AG04450 (cell line): ENCODE measurements at places on chromosomes 16 and 17. TPM values are rescaled to one million over a fixed set of nuclear protein-coding genes. Genes with fewer than 3 reads are reported as not detected.

Gene DPEP3
- polyA plus RNA-seq: not detected in 2 replicates

Gene EPX
- not detected in 2 replicates for polyA plus RNA-seq

Gene KIF18B
- polyA plus RNA-seq: 2.4 and 2.6 TPM in 2 replicates

Gene SLC25A11
- 44.7 and 50.0 TPM in 2 replicates for polyA plus RNA-seq

Gene SLC16A3
- 61.7 and 80.3 TPM in 2 replicates for polyA plus RNA-seq

Gene CNGB1
- not detected in 2 replicates for polyA plus RNA-seq

Gene TLCD2
- 3.0 and 3.1 TPM in 2 replicates for polyA plus RNA-seq

Gene TNS4
- 0.07 and 0.10 TPM in 2 replicates for polyA plus RNA-seq

Gene PDE6G
- polyA plus RNA-seq: 0.51 and 1.0 TPM in 2 replicates

Gene RASL10B
- 3.3 and 4.3 TPM in 2 replicates for polyA plus RNA-seq

Gene AOC3
- 0.10 and 0.12 TPM in 2 replicates for polyA plus RNA-seq

Gene YWHAE
- polyA plus RNA-seq: 884 and 1,187 TPM in 2 replicates

Gene AHSP
- polyA plus RNA-seq: not detected in 2 replicates

Gene HSD11B2
- polyA plus RNA-seq: 0.07 TPM in 1 of 2 replicates, not detected in the other

DNA sequence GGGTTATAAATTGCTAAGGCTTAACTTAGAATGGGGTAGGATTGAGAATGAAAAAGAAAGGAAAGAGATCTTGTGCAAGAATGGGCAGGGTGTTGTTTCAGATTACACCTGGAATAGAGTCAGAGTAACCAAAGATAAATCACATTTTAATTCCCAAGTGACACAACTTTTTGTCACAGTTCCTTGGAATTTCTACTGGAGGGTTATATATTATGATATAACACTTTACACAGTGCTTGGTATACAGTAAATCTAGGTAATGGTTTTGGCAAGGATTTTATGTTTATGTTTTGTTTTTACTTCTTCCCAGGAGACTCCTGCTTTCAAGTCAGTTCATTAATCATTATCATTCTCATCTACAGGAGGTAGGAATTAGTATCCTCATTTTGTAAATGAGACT, 115.7 kb upstream of the KCNJ16 start:
- no peak for DNase-seq

GRCh38 chr17:50693036-50693682, 14.6 kb downstream of the ANKRD40 start:
- DNase-seq: no peak

DNA sequence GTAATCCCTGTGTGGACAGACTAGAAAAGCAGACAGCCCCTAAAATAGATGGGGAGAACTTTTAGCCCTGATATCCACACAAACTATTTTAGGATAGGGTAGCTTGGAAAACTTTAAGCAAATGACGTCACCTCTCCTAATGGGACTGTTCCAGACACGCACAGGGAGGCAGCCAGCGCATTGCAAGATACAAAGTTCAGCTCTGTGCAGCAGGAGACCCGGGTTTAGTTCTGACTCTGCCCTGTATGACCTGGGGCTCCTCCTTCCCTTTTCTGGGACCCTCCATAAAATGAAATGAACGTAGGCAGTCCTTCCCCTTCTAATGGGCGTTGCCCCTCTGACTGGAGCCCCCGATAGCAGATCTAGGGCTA, 6.3 kb downstream of the ZNF689 start:
- no peak for DNase-seq

DNA sequence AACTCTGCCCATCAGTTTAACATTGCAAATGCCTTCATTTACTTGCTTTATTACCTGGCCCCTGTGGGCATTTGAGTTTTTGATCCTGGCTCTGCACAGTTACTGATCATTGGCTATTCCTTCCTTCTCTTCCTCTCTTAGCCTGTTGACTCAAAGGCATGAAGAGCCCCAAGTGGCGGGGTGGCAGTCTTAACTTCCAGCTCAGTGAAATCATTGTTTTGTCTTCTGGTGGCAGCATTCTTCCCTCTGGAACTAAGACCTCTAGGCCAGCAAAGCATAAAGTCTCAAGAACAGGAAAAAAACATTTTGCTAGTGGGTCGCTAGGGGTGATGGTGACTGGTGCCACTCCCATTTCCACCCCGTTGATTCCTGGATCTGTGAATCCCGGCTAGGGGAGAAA, 52.3 kb upstream of the MRTFB start:
- DNase-seq: no peak

- DNase-seq: no peak
Observed at GRCh38 chr17:151886-152859, 14.8 kb downstream of the SCGB1C2 start.

DNA sequence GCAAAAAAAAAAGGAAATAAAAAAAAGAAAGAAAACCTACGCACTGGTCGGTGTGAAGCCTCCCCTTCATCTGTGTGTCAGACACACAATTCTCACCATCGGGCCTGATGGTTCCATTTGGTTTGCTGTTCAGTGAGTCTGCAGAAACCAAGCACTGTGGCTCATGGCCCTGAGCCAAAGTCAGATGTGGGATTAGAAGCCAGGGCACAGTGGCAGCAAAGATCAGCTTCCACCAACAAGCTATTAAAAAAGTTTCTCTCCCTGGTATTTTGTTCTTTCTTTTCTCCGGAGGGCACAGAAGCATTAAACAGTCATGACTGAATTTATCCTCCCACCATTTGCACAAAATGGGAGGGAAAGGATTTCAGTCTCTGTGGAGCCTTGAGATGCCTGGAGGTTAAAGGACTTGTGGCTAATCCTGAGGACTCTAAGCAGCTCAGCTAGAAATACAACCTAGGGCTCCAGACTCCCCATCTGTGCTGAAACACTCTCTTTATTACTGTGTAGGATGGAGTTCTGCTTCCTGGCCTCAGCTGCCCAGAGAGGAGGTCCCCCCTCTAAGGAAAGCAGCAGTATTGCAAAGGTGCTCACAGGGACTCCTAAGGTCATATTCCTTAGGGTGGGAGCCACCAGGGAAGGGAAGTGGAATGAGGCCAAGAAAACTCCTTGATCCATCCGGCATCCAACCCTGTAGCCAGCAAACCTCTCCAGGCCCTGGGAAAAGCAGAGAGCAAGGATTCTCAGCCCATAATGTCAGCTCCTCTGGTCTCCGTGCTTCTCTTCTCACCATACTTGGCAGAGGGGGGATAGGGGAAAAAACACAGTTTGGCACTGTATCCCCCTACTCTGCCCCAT, 28.2 kb downstream of the SLC39A11 start:
- DNase-seq: no peak

- peak; percentile 41 for DNase-seq
Observed at GRCh38 chr17:69525920-69526841, 111.7 kb downstream of the MAP2K6 start.

DNA sequence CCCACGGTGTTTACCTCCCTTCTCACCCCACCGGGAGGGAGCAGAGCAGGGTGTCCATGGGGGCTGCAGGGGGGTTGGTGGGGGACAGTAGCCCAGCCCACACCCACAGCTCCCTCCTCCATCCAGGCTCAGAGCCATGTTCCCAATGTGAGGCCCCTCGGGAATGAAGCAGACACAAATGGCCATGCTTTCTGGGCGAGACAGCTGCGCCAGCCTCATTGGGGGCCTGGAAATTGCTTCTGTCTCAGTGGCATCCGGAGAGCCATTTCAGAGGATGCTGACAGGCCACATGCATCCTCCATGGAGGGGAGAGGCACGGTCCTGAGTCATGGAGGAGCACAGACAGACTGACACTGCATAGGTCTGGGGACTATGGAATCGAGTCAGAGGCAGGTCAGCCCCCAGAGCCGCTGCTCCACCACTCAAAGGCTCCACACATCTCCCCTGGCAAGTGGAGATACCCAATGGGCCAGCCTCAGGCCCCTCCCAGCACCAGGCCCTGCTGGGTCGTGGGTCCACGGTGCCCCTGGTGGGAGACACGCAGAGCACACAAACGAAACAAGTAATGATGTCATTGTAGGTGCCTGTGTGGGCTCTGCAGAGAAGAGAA, 59.6 kb upstream of the ENPP7 start:
- no peak for DNase-seq

- no peak for DNase-seq
Observed at GRCh38 chr16:59385959-59386358, 651.8 kb upstream of the GOT2 start.

DNA sequence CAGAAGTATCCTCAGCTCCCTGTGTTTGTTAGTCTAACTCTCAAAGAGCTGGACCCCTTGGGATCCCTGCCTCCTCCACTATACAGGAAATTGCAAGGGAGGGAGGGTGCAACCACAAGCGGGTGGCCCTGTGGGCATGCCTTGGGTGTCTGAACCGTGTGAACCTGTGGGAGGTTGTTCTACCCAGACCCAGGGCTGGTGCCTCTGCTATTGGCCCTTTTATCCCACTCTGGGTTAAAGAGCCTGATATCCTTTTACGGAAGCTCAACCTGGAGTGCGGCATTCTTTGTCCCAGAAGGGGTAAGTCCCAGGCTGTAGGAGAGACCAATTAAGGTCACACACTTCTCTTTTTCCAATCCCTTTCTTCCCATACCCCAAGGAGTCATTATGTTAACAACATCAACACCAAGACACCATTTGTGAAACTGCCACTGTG, 53.4 kb downstream of the ARSG start:
- DNase-seq: no peak

DNA sequence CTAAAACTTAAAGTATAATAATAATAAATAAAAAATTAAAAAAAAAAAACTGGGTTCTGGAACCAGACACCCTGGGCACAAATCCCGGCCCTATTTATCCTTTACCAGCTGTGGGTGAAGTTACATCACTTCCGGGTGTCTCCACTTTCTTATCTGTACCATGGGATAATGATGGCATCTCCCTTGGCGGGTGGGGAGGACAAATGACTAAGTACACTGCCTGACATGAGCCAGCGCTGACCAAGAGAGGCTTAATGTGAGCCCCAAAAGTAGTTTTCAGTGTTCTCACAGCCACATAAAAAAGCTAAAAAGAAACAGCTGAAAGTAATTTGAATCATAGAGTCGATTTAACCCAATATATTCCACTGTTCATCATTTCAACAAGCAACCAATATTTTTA, 424.9 kb downstream of the SOX9 start:
- no peak for DNase-seq

DNA sequence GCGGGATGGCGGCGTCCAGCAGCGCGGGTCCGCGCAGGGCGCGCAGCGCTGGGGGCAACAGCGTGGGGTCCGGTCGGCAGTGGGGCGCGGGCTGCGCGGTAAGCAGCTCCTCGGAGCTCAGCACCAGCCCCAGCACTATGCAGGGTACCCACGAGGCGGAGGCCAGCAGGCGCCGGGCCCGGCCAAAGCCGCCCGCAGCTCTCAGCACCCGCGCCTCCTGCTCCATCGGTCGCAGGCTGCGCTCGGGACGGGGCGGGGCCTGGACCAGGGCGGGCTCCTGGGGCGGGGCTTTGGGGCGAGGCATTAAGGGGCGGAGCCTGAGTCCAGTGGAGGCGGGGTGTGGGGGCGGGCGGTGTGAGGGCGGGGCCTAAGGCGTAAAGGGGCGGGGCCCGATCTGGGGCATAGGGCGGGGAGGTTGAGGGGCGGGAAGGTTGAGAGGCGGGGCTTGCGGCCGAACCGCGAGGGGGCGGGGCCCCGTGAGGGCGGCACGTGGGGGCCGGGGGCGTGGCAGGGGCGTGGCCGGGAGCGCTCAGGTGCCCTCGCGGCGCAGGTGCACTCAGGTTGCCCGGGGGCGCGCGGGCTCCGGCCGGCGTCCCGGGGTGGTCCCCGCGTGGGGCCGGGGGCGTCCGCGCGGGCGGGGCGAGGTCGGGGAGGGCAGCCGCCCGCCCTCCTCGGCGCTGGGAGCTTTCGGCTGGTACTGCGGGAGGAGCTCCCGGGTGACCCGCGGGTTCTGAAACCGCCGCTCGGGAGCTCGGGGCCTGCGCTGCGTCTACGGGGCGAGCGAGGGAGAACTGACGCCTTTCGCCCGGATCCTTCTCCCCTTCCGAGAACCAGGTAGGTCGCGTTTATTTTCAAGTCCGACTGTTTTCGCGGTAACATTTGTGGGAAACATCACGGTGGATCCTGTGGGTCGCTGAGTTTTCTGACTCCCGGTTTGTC, 1.4 kb upstream of the SLC22A31 start:
- no peak for DNase-seq

- no peak for DNase-seq
Observed at GRCh38 chr16:72179204-72179970, 7.4 kb upstream of the PMFBP1 start.

DNA sequence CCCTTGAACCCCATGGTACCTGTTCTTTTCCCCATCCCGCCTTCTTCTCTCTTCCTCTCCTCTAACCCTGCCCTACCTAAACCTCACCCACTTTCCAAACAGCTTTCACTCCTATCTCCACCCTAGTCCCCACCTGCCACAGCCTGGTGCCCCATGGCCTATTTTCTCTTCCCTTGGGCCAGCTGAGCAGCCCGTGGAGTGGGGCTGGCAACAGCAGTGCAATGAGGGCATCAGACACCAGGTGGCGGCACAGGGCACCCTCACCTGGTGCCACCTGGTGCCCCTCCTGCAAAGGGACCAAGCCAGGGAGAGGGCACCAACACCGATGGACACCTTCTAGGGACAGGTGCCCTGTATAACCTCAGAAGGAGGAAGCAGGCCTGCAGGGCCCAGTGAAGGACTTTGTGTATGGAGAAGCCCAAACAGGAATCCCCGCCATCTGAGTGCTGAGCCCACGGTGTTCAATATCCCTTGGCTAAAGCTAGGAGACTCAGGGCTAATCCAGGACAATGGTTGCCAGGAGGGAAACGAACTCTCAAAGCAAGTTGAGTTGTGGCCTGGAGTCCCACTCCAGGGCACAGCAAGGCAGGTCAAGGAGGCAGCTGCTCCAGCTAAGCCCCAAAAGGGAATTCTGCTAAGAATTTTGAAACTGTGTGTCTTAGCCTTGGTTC, 4.0 kb upstream of the ABCC3 start:
- DNase-seq: no peak

- no peak for DNase-seq
Observed at GRCh38 chr16:57615813-57616212, 12.6 kb upstream of the ADGRG1 start.

- no peak for DNase-seq
Observed at GRCh38 chr17:41003926-41004325, 4.2 kb upstream of the KRTAP3-2 start.

- no peak for DNase-seq
Observed at GRCh38 chr16:56956076-56956475, 5.7 kb upstream of the CETP start.

DNA sequence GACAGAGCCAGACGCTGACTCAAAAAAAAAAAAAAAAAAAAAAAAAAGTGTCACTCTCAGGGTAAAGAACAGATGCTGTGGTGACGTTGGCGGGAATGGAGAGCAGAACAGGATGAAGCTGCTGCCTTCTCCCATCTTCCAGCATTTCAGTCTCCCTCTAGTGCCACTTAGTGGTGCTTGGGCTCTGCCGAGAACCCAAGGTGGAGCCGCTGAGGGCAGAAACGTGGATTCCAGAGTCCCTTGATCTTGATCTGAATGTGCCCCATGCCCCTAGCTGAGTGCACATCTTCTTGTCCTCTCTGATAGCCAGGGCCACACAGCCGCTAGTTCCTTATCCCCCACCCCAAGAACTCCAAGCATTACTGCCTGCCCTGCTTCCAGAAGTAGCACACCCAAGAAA, 43.2 kb upstream of the FA2H start:
- DNase-seq: no peak

GRCh38 chr16:24151482-24151939, 104.6 kb upstream of the CACNG3 start:
- DNase-seq: no peak
